ENCODE measurements at places on chromosomes 5 and 9.

- DNase-seq: no peak
Observed at GRCh38 chr5:17192191-17192590, 25.2 kb upstream of the BASP1 start.

GRCh38 chr5:9363449-9363848 is 182.4 kb downstream of the SEMA5A start:
- DNase-seq: no peak

GRCh38 chr5:55692509-55692908 is 19.6 kb downstream of the SLC38A9 start:
- no peak for DNase-seq

GRCh38 chr5:102957141-102957540 is 162.8 kb downstream of the GIN1 start:
- no peak for DNase-seq

GRCh38 chr5:100913298-100913697 is 10.2 kb upstream of the ST8SIA4 start:
- no peak for DNase-seq

DNA sequence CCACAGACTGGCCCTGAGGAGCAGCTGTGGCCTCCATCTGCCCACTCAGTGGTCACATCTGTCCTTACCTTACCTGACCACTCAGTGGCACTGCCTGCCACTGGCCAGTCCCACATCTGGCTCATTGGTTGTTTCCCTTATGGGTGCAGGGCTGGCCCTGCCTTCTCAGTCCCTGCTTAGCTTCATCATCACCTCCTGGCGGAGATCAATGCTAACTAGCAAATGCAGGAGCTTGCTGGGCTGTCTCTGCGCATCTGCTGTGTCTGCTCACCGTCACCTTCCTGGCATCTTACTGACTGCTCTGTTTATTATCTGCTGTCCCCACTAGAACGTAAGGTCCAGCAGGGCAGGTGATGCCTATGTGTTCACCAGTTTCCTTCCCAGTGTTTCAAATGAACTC is 356.9 kb downstream of the SEMA5A start:
- DNase-seq: no peak

GRCh38 chr9:99779277-99779676 is 42.4 kb upstream of the NR4A3 start:
- no peak for DNase-seq

DNA sequence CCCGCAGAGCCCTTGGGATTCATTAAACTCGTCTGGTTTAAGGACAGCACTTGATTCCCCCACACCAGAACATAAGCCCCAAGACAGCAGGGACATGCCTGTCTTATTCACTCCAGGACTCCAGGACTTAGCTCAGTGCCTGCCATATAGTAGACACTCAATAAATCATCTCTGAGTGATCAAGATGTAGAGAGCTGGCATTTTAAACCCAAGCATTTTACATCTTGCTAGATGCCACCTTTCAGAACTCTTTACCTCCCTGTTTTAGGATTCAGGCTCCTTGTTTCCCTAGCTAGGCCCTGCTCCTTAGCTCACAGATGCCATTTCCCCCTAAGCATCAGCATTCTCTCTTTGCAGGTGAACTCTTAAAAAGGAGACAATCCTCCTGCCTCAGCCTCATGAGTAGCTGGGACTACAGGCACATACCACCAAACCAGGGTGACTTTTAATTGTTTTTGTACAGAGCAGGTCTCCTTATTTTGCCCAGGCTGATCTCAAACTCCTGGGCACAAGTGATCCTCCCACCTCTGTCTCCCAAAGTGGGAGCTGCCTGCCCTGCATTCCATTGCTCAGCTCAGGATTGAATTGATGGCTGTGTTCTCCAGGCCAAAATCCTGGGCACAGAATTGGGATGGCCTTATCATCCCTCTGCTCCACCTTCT is 32.0 kb upstream of the CPEB4 start:
- no peak for DNase-seq

DNA sequence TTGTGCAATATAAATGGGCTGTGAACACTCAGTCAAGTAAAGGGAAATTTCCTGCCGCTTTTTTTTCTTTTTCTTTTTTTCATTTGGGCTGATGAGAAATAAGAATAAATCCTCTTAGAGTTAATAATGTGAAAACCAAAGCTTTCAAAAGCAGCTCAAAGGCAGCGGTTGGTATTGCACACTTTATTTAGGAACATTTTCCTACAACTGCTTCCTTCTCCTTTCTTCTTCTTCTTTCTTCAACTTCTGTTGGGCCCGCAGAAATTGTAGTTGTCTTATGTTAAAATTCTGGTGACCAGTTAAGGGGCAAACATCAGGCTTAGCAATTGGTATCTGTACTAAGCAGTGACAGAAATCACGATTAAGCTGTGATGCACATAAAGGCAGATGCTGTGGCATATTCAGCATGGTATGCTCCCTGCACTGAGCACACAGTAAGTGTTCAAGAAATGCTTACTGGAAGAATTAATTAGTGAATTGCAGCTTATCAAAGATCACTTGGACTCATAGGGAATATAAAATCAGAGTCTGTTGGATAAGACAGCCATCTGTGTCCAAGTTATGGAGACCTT is 85.4 kb downstream of the ANKRD55 start:
- no peak for DNase-seq

GRCh38 chr9:28976684-28977083 is 1403.4 kb upstream of the C9orf72 start:
- no peak for DNase-seq

DNA sequence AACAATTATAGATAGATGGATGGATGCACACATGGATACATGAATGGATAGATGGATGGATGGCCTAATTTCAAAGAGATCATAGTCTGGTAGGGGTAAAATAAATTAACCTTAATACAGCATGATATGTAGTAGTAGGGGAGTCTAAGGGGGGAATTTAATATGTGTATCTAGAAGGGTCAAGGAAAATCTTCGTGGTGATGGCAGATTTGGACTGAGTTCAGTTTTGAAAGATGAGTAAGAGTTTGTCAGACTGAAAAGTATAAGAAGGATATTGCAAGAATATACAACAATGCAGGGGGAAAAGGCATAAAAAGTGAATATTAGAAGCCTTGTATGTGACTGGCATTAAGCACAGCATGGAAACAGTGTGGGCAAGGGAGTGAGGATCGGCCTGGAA is 98.7 kb downstream of the ZNF462 start:
- no peak for DNase-seq

- DNase-seq: no peak
Observed at GRCh38 chr9:38114905-38115304, 45.9 kb upstream of the SHB start.

DNA sequence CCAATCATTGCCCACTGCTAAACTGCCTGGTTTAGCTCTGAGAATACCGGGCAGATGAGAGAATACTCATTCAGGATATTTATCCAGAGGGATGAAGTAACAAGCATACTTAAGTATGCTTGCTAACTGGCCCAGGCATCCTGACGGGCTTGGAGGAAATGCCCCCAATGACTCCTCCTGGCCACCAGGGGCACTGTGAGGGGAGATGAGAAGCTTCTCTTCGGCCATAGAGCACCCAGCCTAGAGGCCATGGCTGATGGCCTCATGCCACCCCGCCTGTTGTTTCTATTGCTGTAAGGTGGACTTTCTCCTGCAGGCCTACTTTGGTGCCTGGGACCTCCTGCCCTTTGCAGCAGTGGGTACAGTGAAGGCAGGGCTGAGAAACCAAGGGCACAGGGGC is 134.5 kb upstream of the FSTL4 start:
- no peak for DNase-seq

GRCh38 chr5:10591966-10592365 is 28.1 kb downstream of the ANKRD33B start:
- DNase-seq: no peak

- DNase-seq: no peak
Observed at GRCh38 chr5:154945695-154946301, 4.9 kb downstream of the MRPL22 start.

- no peak for DNase-seq
Observed at GRCh38 chr5:173753307-173754168, 134.6 kb upstream of the CPEB4 start.

GRCh38 chr5:2158109-2158508 is 275.4 kb upstream of the IRX4 start:
- no peak for DNase-seq

GRCh38 chr9:99405359-99405758 is 183.3 kb downstream of the SEC61B start:
- DNase-seq: no peak

GRCh38 chr5:83632874-83633273 is 87.8 kb downstream of the HAPLN1 start:
- DNase-seq: no peak

Data from activated CD4-positive, alpha-beta T cell treated with anti-CD3 and anti-CD28 coated beads for 4 hours (primary cell).